T-helper 17 cell (primary cell): ENCODE measurements at places on chromosomes 16 and 17.

- H3K27me3 ChIP-seq: peaks cover 9% of the 10 kb centered on the region
- DNase-seq: no peak
- H3K4me3 ChIP-seq: no peak overlapping the region
Observed at GRCh38 chr17:81939881-81940385, 2.8 kb upstream of the PYCR1 start.

GRCh38 chr16:49437344-49437743 is 63.7 kb downstream of the C16orf78 start:
- no peak overlapping the region for H3K4me3 ChIP-seq
- DNase-seq: no peak
- no peaks in the 10 kb centered on the region for H3K36me3 ChIP-seq
- H3K27ac ChIP-seq: no peak overlapping the region

DNA sequence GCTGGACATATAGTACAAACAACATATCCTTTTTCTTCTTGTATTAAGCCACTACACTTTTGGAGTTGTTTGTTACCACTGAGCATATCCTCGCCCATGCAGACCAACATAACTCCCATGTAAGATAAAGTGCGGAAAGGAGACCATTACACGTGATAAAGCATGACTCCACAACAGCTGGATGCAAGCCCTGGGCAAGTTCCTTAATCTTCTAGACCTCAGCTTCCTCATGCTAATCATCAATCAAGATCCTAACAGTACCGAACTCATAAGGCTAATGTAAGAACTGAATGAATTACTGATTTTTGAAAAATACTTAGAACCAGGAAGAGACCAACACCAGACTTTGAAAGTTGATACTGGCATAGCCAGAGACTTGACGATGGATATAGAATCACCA is 47.0 kb upstream of the GSG1L start:
- H3K27ac ChIP-seq: peak overlapping the region; percentile 79
- H3K4me1 ChIP-seq: peaks cover 22% of the 10 kb centered on the region
- no peak for DNase-seq
- no peak overlapping the region for H3K4me3 ChIP-seq

GRCh38 chr16:31427441-31428278 is 500 bp downstream of the COX6A2 start:
- H3K27me3 ChIP-seq: peaks cover 22% of the 10 kb centered on the region
- H3K36me3 ChIP-seq: no peaks in the 10 kb centered on the region
- H3K27ac ChIP-seq: no peak overlapping the region

DNA sequence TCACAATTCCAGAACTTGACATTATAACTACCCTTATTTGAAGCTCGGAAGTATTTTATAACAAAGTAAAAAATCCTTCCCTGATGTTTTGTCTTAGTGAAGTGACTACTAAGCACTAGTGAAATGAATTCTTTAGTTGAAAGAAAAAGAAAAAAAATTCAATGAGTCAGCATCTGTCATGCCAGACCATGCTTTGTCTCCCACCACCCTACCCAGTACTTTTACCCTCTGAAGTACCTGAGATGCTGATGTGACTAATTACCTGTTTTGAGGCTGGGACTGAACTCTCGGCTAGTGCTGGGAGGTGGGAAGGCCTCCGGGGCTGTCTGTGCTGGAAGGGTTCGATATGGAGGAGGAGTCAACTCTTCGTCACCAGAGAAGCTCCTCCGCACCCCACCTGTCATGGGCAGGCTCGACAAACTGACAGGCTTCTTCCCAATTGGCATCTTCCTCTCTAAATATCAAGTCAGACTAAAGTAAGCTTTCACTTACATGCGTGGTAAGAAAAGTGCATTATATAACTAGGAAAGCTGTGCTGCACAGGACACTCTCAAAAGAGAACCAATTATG is 19.6 kb downstream of the NME2 start:
- no peak overlapping the region for H3K27ac ChIP-seq
- H3K36me3 ChIP-seq: no peaks in the 10 kb centered on the region
- H3K4me3 ChIP-seq: no peak overlapping the region
- no peak for DNase-seq

DNA sequence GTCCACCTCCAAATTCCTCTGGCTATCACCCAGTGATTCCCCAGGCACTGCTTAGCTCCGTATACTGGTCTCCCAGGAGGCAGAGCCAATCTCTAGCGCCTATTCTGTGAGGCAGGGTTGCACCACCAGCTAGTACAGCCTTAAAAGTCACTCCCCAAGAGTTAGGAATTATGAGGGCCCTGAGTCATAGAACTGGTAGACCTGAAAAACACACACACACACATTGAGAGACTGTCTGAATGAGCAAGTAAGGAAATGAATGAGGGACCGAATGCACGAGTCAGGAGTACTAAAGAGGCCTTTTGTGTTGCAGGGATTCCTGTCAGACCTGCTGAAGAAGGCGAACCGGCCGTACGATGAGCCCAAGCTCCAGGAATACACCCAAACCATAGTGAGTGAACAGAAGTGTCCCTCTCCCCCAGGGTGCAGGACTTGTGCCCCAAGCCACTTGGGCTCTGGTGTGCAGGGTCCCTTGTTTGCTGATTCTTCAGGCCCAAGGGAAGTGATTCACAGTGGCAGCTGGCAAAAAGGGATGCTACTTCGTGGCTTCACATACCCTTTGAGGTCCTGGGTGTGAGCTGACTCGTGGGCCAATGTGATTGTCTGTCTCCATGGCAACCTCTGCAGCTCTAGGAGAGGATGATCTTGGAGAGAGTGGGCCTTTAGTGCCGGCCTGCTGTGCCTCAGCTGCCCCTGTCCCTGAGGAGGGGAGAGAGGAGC is 24.7 kb downstream of the CALB2 start:
- no peak for DNase-seq
- H3K27me3 ChIP-seq: peaks cover 53% of the 10 kb centered on the region
- H3K27ac ChIP-seq: no peak overlapping the region
- H3K4me1 ChIP-seq: peaks cover 4% of the 10 kb centered on the region
- H3K4me3 ChIP-seq: no peak overlapping the region
- H3K36me3 ChIP-seq: no peaks in the 10 kb centered on the region

GRCh38 chr17:66275651-66276050 is 26.8 kb upstream of the PRKCA start:
- peaks cover 3% of the 10 kb centered on the region for H3K4me1 ChIP-seq
- peaks cover 2% of the 10 kb centered on the region for H3K36me3 ChIP-seq
- no peak overlapping the region for H3K27ac ChIP-seq
- no peaks in the 10 kb centered on the region for H3K27me3 ChIP-seq
- no peak overlapping the region for H3K4me3 ChIP-seq

DNA sequence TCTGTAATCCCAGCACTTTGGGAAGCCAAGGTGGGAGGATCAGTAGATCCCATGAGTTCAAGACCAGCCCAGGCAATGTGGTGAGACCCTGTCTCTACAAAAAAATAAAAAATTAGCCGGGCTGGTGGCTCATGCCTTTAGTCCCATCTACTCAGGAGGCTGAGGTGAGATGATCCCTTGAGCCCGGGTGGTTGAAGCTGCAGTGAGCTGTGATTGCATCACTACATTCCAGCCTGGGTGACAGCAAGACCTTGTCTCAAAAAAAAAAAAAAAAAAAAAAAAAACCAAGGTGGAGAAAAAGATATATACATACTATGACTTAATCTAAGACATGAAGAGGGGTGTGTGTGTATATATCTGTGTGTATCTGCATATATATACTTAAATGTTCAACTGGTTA is 26.7 kb downstream of the BBS2 start:
- DNase-seq: no peak
- no peak overlapping the region for H3K4me3 ChIP-seq
- H3K27me3 ChIP-seq: no peaks in the 10 kb centered on the region
- peaks cover 4% of the 10 kb centered on the region for H3K4me1 ChIP-seq
- no peak overlapping the region for H3K27ac ChIP-seq

DNA sequence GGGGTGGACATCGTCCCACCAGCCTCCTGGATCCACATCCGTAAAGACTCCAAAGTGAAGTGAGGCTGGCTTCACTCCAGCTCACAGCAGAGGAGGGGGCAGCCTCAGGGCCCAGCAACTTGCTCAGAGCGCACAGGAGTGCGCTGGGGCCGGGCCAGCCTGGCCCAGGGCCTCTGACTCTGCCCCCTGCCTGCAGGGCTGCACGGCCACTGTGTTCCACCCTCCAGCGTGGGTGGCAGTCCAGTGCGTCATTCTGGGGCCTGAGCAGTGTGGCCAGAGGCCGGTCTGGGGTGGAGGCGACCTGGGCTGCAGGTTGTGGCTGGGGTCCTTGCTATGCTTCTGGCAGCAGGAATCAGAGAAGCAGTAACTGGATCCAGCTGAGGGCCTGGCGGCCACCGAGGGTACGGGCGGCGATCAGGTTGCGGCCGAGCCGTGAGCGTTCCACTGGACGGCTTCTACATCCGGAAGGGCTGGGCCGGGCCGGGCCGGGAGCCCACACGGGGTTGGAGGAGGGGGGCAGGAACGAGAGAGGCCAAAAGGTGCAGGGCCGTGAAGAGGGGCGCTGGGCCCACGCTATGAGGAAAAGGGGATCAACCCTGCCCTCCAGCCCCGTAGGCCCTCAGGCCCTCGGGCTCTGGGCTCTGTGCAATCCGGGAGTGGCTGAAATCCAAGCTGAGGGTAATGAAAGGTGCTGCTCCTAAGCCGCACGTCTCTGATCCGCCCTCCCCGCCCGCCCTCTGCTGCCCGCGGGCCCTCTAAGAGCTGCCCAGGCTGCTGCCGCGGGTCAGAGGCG is at the start of gene FSCN2:
TSS of gene FSCN2 (plus strand) at position 787 of the 793 bp plus-strand sequence. CDS start 155 bp downstream, outside the sequence.
- H3K4me3 ChIP-seq: no peak within 1 kb of the TSS
- H3K27ac ChIP-seq: no peak within 1 kb of the TSS
- peaks cover 6% of the 10 kb centered on the region for H3K27me3 ChIP-seq
- no peaks in the 10 kb centered on the region for H3K4me1 ChIP-seq
- DNase-seq: no peak
